NCI-H524 treated with DMSO at 0.1 percent for 48 hours (cell line): ENCODE measurements at places on chromosomes 5 and 9.

DNA sequence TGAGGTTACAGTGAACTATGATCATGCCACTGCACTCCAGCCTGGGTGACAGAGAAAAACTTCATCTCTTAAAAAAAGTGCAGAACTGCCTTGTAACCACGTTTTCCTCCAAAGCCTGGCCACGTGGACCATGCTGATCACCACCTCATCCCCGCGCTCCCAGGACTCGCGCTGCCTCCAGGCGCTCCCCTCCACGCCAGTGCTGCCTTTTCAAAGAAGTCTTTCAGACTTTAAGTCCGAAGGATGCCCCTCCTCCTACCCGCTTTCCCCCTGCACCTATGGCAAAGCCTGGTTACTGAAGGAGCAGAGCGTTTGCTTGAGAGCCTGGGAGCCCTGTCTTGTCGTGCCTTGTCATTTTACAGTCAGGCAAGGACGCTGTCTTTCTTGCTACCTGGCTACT, 43.8 kb downstream of the HABP4 start:
- no peak for DNase-seq

DNA sequence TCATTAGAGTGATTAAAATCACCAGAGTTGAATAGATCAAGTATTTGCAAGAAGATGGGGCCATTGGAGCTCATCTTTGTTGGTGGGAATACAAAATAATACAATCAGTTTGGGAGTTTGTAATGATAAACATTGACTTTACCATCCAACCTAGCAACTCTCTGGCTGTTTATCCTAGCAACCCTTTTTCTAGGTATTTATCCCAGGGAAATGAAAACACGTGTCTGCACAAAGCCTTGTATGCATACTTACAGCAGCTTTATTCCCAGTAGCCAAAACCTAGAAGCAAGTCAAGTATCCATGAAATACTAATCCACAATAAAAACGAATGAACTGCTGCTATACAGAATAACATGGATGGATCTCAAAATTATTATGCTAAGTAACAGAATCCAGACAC, 152.7 kb upstream of the DAB2 start:
- DNase-seq, result no peak

DNA sequence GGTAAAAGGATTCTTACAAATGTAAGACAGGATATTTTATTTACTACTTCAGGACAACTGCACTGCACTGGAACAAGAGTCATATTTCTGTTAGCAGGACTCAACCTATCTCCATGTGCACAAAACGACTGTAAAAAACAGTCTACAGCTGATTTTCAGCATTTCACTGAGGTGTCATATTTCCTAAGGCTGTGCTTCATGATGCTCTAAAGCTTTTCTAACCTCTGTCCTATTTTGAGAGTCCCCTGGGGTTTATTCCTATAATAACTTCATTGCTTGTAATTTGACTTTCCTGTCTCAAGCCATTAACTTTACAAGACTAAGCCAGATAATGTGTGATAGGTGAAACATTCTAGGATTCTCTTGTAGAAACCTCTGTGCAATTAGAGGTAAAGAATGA, 472.3 kb downstream of the HINT1 start:
- no peak for DNase-seq

DNA sequence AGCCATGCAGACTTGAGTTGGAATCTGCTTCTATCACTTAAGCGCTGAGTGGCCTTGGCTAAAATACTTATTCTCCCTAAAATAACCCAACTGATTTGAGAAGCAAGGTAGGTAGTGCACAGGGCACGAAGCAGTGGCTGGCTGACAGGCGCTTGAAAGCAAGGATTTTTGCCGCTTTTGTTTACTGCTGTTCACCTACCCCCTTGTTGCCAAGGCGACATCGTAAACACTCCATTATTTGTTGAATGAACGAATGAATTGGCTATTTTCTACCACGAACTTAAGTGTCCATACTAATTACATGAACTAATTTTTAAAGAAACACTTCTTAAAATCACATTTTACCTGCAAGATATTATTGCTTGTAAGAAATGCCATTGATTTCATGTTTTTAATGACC, 98.0 kb downstream of the ANKH start:
- no peak for DNase-seq

GRCh38 chr5:78651468-78651867, 2.9 kb upstream of the LHFPL2 start:
- DNase-seq, result no peak

- no peak for DNase-seq
These were observed 489.1 kb downstream of the CDH18 start for GRCh38 chr5:19498852-19499251.

DNA sequence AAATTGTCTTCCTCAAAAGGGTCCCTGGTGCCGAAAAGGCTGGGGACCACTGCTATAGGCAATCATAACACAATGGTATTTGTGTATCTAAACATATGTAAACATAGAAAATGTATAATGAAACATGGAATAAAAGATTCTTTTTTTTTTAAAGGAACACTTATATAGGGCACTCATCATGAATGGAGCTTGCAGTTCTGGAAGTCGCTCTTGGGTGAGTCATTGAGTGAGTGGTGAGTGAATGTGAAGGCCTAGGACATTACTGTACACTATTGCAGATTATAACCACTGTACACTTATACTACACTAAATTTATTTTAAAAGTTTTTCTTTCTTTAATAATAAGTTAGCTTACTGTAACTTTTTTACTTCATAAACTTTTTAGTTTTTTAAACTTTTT, 176.4 kb downstream of the ARRDC3 start:
- no peak for DNase-seq

DNA sequence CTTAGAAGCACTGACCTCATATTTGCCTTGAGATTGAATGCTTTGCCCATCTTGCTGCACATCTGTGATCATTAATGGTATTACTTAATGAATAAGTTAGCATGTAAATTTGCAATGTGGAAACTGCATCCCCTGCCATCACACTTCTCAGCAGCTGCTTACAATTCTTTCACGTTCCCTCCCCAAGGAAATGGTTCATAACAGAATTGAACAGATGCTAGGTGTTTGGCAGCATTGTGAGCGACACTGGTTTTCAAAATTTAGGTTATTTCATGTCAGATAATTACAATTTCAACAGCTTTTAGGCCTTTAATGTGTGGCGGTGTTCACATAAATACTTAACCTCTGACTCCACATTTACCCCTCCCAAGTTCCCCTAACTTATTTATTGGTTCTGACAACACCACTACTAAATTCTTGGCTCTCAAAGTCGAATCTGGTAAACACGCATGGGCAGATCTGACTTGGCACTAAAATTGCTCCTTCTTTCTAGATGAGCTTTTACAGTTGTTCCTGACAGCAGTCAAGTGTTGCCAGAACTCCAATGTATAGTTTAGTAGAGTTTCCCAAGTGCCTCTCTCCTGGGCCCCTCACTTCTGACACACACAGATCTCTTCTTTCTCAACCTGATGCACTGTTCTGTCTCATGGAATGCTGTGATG, 46.8 kb downstream of the SLC1A3 start:
- no peak for DNase-seq

GRCh38 chr9:98642661-98643312, 65.9 kb downstream of the GABBR2 start:
- no peak for DNase-seq

GRCh38 chr9:92032891-92033290, 82.3 kb downstream of the SPTLC1 start:
- no peak for DNase-seq

- no peak for DNase-seq
These were observed 84.0 kb downstream of the RAB3C start for GRCh38 chr5:58666598-58667581.

- no peak for DNase-seq
These were observed 106.8 kb upstream of the GPBP1 start for GRCh38 chr5:57066924-57067596.
